ENCODE measurements at places on chromosomes 2 and 18.
A peak's percentile ranks its signal among the peaks of the same experiment; 100 is the strongest.

- DNase-seq: no peak
Observed at GRCh38 chr2:99772591-99773331, 282.9 kb upstream of the REV1 start.

GRCh38 chr2:215476424-215476823, 40.6 kb upstream of the FN1 start:
- DNase-seq: no peak

DNA sequence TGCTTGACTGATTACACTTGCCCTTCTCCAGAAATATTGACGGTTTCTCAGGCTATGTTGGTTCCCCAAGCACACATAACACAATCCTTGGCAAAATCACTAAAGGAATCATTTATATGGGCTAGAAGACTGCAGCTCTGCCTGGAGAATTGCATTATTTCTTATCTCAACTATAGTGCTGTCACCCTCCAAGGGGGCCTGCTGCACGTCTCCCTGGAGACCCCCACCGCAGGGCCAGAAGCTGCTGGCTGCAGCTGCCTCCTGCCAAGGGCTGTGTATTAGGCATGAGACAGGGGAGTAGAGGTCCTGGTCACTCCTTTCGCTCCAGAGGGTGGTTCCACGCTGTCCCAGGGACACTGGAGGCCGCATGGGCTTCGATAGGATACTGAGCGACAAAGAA, 76.6 kb downstream of the LRRC30 start:
- no peak for DNase-seq

DNA sequence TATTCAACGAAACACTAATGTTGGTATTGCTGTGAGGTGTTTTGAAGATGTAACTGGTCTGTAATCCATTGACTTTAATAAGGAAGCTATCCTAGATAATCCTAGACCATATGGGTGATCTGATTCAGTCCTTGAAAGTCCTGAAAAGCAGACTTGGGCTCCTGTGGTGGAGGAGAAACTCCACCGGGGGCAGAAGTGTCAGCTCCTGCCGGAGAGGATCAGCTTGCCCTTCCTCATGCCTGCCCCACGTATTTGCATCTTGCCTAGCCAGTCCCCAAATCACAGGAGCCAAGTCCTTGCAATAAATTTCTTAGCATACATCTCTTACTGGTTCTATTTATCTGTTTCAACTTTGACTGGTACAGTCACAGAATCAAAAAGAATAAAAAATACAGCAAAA, 144.2 kb upstream of the DLGAP1 start:
- DNase-seq: no peak

- no peak for DNase-seq
Observed at GRCh38 chr2:116820986-116821385, 993.5 kb upstream of the DDX18 start.

- DNase-seq: no peak
Observed at GRCh38 chr2:134771313-134771801, 52.6 kb upstream of the TMEM163 start.

DNA sequence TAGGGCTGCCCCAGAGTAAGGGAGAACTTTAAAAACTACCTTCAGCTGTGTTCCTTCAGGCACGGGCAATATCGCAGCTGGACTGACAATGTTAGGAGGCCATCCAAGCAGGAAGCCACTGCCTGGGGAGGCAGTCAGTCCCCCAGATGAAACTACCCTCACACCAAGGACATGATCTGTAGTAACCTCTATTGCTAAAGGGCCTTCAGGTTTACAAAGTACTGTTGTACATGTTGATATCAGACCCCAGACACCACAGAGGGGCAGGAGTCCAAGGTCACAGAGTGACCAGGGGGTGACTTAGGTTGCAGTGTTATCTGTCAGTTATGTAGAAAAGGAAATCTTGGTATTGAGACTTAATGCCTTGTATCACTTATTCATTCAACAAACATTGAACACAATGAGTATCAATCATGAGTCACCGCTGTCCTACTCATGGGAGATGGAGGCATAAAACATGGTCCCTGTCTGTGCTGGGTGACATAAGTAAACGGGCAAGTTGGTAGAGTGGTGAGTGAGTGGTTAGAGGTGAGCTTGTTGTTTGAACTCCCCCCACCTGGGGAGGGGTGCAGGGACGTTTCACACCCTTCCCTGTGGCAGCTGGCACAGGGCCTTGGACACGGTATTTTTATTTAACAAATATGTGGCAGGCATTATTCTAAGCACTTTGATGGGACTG, 7.1 kb downstream of the CABLES1 start:
- no peak for DNase-seq

DNA sequence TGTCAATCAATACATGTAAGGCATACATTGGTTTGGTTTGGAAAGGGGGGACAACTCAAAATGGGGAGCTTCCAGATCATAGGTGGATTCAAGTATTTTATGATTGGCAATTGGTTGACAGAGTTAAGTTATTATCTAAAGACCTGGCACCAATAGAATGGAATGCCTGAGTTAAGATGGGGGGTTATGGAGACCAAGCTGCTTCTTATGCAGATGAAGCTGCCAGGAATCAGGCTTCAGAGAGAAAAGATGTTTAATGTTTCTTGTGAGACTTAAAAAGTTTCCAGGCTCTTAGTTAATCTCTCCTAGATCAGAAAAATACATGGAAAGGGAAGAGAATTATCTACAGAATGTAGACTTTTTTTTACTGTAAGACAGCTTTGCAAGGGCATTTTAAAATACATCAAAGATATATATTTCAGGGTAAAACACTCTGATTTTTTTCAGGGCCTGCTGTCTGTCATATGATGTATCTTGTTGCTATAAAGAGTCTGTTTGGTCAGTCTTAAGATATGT, 1343.2 kb upstream of the LRRTM1 start:
- DNase-seq: no peak

DNA sequence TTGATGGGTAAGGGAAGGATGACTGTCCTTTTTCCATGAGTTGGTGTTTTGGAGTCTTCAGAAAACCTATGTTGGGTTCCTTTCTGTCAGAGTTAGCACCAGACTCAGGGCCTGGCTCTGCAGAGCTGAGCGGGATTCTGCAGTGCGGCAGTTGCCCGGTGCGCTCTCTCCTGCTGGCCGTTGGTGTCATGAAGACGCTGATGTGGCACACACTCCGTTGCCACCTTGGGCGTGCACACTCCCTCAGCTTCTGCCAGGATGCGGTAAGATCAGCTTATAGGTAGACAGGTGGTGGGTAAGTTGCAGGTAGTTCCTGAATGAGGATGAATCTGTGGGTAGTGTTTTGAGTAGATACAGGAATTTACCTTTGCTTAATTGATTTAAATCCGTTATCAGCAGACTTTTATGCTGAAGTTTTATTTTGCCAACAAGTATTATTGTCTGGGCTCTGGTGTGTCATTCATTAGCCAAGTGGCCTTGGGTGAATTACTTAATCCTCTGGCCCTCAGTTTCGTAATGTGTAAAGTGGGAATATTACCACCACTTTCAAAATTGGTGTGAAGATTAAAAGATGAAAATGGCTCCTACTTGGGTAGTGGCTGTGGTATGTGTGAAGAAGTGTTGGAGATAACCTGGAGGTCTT, 26.8 kb downstream of the DGKD start:
- no peak for DNase-seq

- DNase-seq: no peak
Observed at GRCh38 chr2:157032017-157032416, 225.5 kb upstream of the GALNT5 start.

GRCh38 chr2:204897561-204897960, 352.3 kb downstream of the PARD3B start:
- no peak for DNase-seq

DNA sequence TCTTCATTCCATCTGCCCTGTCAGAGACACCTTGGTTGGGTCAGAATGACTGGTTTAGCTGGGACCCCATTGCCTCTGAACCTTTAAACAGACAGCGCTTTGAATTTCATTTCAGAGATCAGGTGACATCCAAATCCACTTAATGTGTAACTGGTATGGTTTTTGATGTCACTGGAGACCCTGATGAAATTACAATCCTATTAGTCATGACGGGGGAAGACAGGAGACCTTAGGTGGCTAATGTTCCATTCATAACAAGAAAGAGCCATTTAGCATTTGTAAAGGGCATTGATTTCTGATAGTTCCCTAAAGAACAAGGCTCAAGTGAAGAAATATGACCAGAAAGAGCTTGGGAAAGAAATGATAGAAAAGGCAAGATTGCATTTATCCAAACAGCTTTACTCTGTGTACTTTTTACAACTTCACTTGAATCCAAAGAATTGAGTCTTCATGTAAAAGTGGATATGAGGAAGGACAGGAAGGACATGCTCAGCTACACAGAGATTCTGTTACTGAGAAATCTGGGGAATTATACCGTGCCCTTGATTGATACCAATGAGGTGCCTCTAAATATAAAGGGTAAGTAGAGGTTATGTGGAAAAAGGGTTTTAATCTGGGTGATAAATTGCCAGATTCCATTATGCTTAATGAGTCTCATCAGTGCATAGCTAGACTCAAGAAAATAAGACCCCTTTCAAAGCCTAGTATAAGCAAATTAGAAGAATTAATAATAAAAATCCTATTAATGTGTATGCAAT, 198.2 kb downstream of the NCKAP5 start:
- no peak for DNase-seq

- DNase-seq: peak; percentile 18
Observed at GRCh38 chr2:237879058-237879430, 19.6 kb downstream of the RAMP1 start.

GRCh38 chr2:191170301-191170636, 19.5 kb upstream of the STAT4 start:
- DNase-seq: no peak

- no peak for DNase-seq
Observed at GRCh38 chr2:25274868-25275574, 66.7 kb downstream of the DNMT3A start.

DNA sequence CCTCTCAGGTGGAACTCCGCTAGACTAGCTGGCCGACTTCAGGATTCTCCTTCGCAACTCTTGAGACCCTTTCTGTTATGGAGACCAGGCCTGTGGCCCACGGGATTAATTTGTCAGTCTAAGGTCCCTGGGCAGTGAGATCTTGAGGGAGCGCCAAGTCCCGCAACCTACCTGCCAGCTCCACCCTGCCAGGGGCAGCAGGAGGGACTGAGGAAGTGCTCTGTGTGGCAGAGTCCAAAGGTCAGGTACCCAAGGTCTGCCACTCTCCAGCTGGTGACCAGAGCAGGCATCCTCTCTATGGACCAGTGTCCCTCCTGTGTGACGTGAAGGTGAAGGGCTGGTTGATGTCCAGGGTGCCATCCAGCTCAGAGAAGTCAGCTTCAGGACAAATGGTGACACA, 4.3 kb upstream of the SPATA3 start:
- DNase-seq: no peak

DNA sequence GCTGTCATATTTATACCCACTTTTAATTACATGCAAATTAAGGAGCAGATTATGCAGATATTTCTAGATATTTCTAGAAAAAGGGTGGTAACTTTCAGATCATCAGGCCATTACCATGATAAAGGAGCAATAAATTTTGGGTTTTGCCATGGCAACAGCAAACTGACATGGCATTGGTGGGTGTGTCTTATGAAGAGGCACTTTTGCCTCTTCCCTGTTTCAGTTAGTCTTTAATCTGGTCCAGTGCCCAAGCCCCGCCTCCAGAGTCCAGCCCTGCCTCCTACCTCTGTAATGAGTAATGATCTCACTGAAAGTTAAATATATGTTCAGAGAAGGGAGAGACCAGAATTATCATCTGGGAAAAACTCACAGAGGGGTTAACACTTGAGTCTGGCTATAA, 124.8 kb downstream of the SCG2 start:
- DNase-seq: no peak

DNA sequence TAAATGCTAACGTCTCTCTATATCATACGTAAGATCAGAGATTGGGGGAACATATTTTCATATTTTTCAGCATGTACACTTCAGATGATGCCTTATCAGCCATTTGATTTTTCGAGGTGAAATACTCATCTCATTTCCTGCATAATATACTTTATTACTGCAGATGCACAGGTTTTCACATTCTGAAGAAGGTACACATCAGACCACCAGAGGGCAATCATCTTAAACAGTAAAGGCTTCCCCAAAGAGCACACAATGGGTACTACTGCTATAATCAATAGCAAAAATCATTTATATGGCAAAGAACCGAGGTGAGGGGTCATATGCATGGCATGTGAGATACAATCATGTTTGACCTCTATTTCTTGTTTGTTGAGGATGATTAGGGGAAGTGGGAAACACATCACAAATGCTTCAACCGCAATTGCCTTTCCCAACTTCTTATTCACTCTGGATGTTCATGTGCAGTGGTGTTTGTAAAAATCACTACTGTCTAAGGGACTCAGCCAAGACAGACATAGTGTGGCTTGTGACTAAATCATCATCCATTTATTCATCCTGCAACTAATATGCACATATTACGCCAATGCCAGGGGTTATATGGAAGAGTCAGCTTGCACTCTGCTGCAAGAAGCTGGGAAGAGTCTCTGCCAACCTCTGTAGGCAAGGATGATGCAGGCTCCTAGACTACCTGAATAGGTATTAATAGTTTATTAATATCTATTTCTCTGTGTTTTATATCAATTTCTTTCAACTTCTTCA, 118.7 kb downstream of the EPB41L3 start:
- no peak for DNase-seq

GRCh38 chr2:96880891-96881273, 11.0 kb upstream of the SEMA4C start:
- DNase-seq: no peak

DNA sequence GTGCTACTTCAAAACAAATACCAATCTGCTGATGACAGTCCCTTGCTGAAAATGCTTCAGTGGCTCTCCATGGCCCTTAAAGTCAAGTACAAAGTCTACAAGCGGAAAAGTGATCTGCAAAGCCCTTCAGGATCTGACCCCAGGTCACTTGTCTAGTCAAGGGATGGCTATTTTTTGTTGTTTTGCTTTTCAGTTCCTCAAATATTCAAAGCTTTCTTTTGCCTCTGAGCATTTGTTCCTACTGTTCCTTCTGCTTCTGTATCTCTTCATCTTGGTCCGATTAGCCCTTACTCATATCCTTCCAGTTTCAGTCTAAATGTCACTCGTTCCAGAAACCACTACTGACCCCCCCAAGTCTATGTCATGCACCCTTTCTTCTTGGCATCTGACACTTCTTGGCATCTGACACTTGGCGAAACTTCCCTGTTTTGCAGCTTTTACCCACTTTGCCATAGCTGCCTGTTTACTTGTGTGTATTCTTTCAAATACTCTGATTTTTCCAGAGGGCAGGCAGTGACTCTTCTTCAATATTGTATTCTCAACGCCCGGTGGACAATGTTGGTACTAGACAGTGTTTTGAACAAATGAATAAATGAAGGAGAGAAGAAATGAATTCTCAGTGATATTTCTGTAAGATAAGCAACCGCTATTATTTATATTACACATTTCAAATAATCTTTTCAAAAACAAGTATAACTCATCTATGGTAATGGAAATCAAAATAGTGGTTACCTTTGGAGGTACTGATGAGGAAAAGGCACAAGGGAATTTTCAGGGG, 175.9 kb upstream of the FN1 start:
- DNase-seq: no peak
